ENCODE measurements at places on chromosomes 16 and 17.

DNA sequence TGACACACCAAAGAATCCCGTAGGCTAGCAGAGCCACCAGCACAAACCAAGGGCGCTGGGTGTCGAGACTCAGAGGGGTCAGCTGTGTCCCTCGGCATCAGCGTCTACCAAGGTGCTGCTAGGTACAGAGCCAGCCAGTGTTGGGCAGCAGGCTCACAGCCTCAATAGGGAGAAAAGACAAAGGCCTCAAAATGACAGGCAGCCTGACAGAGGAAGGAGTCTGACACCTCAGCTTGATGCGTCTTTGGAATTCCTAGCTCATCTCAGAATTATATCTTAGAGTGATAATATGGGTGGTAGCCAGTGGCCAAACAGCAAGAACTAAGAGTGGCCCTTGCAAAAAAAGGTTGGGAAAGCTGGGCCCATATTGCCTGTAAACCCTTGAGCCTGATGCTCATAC lies 45.9 kb downstream of the HS3ST3B1 start:
- DNase-seq: no peak

GRCh38 chr16:54216688-54217087 lies 69.9 kb downstream of the IRX3 start:
- no peak for DNase-seq

GRCh38 chr16:11491524-11491923 lies 95.2 kb downstream of the LITAF start:
- no peak for DNase-seq

DNA sequence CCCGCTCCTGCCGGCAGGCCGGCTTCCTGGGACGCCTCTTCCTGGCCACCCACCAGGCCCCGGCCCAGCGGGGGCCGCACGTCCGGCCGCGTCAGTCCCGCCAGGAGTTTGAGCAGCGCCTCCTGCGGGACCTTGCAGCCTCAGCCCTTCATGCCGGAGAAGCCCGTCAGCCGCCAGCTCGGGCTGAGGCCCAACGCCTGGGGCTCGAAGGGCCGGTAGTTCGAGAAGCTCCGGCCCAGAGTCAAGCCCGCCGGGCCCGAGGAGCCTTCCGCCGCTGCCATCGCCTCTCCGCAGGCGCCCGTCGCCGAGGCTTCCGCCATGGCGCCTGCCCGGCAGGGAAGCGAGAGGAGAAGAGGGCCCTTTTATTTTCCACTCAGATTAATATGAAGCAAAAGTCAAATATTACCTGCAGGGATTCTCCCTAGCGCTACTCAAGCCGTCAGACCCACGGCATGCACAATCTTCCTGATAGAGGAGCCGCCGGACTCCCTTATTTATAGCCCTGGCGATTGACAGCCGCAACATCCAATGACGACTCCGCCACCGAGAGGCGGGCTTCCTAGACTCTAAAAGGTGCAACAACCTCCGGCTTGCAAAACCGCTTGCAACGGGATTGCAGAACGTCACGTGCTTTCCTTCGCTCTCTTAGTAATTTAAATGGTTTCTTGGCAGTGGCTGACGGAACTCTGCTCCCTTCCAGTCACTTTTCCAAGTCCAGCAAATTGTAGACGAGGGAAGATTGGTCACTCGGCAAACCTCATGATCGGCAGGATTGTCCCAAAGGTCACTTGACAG lies at the start of gene SEPHS2:
TSS of gene SEPHS2 (minus strand) at position 467 of the 795 bp plus-strand sequence. CDS start at position 320, 147 bp downstream.
- DNase-seq: peak; percentile 91
